CD4-positive, alpha-beta T cell treated with Interleukin-4 for 1 hour (primary cell): ENCODE measurements at places on chromosomes 12 and 14.

DNA sequence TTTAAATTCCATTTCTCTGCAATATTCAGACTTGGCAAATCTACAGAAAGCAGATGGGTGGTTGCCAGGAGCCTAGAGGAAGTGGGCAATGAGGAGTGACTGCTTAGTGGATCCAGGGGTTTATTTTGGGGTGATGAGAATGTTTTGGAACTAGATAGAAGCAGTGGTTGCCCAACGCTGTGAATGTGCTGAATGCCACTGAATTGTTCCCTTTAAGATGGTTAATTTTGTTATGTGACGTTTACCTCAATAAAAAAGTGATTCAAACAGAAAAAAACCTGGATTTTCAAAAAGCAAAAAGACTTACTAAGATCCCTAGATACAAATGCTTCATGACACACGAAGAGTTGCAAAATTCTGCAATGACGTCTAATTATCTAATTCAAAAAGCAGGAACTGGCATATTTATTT is 34.2 kb downstream of the DAO start:
- DNase-seq = peak; percentile 20

- no peak for DNase-seq
These were observed 547 bp upstream of the PYGL start for GRCh38 chr14:50944647-50945413.

GRCh38 chr14:35818346-35819115 is 7.6 kb upstream of the BRMS1L start:
- no peak for DNase-seq

DNA sequence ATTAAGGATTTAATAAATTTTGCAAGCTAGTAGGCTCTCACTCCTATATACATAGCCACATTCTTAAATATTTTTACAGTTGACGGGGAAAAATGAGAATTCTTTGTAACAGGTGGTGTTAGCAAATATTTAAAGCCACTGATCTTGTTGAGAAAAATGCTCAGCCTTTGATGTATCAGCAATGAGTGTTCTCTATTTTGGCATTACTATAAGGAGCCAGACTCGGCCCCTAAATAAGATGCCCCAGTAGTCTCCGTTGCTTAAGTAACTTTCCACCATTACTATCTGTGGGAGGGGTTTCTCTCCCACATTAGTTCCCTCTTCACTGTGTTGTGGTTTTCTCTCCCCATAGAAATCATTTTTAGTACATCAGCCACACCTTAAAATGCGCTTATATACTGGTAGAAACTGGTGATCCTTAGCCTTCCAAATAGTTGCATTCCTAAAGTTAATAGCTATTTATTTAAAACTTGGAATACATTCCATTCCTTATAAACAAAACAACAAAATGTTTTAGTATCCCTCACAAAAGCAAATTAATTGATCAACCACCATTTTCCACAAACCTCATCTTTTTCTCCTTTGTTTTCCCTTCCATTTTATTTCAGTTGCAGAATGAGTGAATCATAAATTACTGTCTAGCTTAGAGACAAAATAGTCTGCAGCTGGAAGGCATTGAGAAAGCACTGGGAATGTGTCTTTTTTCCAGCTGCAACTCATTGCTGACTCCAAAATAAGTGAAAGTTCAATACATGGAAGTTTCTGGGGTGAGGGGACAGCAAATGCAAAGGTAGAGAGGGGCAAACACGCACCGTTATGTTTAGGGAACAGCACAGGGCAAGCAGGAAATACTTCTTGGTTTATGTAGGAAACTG is 84.7 kb upstream of the FERMT2 start:
- DNase-seq = no peak

DNA sequence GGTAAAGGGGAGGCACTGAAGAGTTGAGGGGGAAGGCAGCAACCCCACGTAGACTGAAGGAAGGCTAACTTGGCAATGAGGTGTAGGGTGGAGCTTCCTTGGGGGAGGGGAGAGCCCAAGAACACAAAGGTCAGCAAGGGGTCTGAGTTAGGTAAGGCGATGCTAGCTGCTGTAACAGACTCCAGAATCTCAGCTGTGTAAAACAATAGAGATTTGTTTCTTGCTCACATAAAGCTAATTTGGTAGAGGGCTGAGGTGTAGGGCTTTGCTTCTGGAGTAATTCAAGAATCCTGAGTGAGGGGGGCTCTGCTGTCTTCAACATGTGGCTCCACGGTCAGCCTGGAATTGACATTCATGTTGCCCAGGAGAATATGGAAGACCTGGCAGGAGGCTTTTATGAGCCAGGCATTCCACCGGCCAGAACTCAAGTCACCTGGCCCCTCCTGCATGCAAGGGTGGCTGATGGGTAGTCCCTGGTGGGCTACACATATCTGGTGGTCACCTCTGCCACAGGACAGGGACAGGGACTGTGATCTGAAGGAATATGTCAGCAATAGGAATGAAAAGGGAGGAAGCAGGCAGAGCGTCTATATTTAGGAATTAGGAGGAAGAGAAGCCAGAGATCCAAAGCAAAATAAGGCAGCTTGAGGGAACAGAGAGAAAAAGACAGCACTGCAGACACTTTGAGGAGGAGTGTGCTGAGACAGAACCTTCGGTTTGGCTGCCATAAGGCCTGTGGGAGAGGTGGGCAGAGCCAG is 153.7 kb downstream of the ZFP36L1 start:
- DNase-seq = no peak

DNA sequence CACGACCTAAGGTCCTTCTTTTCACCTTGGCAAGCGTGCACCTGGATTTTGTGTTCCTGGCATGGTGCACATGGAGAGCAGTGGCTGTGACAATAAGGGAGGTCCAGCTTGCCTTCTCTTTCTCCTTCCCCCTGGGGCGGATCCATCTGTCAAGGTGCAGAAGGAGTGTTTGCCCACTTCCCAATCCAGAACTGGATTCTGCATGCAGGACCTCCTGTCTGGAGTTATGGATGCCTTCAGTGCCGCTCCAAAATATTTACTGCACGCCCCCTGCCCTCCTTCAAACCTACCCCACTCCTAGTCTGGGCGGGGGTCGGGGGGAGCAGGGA is 192.7 kb downstream of the DPF3 start:
- DNase-seq = no peak

GRCh38 chr14:35369701-35370191 is 34.8 kb downstream of the NFKBIA start:
- DNase-seq = peak; percentile 29
